ENCODE measurements at places on chromosomes 12 and 14.

GRCh38 chr14:69873877-69874780 lies 5.1 kb upstream of the SMOC1 start:
- no peak for DNase-seq

DNA sequence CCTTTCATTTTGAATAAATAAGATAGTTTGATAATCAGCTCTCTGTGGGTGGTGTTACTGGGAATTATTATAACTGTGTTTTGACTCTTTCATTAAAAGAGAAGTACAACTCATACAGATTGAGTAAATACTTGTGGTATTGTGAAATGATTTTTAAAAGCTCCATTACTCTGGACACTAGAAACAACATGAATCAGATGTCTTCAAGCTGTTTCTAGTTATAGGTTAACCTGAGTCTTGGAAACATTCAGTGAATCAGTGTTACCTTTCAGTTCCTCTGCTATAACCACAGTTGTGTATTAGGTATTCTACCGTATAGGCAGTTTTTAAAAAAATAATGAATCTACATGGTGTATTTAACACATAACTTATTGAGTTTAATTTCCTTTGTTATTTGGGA lies 128.4 kb upstream of the SSTR1 start:
- no peak for DNase-seq

GRCh38 chr12:124045671-124046455 lies 72.8 kb downstream of the ZNF664 start:
- DNase-seq, result no peak

- DNase-seq, result no peak
Observed at GRCh38 chr12:823028-823698, 70.8 kb downstream of the WNK1 start.

- DNase-seq, result no peak
Observed at GRCh38 chr14:71022012-71022869, 115.0 kb downstream of the PCNX1 start.
